ENCODE measurements at places on chromosomes 4 and X.

DNA sequence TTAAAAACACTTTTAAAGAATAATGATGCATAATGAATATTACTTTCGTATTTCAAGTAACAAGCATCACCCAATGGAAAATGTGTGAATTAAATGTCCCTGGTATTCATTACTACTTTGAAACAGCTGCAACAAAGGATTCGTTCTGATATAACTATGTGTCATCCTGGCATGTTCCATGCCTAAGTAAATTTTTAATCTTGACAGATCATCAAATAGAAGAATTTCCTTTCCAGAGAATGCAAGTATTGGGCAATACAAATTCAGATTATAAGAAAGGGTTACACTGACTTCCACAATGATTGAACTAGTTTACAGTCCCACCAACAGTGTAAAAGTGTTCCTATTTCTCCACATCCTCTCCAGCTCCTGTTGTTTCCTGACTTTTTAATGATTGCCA is 105.3 kb downstream of the SPCS3 start:
- no peak for DNase-seq

DNA sequence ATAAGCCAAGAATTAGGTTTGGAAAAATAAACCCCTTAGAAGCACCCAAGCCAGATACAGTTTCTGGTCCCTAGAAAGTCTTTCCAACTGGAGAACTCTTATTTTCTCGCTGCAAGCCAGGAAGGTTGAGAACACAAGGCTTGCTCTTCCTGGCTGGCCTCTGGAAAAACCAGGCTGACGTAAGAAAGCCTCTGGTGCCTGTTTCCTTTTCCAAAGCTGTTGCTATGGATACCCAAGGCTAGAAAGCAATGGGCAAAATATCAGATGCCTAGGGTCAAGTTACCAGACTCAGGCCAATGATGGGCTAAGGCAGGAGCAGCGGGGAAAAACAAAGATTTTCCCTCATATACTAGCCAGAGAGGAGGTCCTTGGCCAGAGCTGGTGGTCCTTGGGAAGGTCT is 281.6 kb downstream of the KLHL13 start:
- DNase-seq = no peak

- no peak for DNase-seq
These were observed 1586.1 kb upstream of the AGA start for GRCh38 chr4:179028321-179028720.

DNA sequence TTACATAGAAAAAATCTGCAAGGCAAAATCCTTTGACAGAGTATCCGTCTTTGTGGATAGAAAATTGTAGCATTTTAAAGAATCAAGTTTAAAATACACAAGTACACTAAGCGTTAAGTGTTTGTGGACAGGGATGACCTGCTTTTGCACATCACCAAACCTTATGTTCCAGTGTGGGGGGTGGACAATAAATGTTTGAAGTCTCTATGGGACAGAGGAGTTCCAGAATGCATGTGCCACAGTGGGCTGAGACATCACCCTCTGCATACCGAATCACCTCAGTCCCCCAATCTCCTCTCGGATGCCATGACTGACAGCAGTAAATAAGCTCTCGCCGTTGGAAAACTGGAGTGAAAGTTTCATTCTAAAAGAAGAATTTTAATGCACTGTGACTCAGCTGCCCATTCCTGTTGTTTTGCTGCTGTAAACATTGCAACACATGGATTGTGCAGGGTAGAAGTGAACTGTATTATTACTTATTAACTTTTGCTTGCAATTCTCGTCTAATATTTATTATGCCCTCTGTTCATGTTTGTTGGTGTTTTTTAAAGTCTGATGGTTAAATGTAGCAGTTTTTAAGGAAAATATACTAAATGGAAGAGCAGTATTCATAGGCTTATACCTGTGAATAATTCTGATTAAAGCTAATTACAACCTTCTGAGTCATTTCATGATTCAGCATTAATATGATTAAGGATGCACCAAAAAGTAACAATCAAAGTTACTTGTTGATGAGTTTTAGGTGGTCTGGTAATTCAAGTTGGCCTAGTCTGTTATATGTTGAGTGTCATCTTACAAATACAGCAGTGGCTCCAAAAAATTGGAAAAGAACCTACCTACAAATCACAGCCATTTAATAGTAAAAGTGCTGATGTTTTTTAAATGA is 24.0 kb downstream of the CDKN2AIP start:
- DNase-seq = no peak

DNA sequence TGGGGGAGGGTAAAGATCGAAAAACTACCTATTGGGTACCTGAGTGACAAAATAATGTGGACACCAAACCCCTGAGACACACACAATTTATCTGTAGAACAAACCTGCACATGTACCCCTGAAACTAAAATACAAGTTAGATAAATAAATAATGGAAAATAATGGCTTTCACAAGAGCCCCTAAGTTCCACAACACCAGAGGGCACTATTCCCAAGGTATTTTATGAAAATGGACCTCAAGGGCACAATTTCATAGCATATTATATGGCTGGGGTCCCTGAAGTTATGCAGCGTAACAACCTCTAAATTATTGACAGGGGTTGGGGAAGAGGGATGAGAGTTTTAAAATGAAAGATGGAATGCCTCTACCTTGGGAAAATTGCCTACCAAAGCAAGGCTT is 81.3 kb upstream of the TMEM33 start:
- DNase-seq = no peak

GRCh38 chr4:77047037-77047436 is 28.8 kb downstream of the CCNI start:
- no peak for DNase-seq

DNA sequence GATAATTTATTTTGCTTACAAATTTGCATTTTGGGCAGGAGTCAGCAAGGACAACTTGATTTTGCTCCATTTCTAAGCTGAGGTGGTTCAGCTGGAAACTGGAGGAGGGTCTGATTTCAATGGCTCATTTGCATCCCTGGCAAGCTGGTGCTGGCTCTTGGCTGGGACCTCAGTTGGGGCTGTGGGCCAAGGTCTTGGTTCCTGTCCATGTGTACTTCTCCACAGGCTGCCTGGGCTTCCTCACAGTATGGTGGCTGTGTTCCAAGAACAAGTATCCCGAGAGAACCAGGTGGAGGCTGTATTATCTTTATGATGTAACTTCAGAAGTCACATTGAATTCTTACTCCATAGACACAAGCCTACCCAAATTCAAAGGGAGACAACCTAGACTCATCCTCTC is 77.0 kb upstream of the STX18 start:
- no peak for DNase-seq

DNA sequence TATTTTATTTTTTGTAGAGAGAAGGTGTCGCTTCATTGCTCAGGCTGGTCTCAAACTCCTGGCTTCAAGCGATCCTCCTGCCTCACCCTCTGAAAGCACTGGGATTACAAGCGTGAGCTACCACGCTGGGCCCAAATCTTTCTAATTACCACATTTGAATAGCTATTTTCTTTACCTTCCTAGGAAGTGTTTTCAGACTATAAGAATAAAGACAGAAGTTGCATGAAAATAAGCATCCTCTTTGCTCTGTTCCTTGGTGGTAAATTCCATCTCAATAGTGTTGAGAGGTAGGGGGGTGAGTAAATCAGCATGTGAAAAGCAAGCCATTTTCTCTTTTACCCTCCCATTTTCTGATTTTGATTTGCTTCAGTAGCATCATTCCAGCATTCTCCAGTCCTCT is 122.4 kb downstream of the LARP7 start:
- DNase-seq = no peak

GRCh38 chr4:177380730-177381287 is 61.4 kb downstream of the AGA start:
- DNase-seq = no peak

DNA sequence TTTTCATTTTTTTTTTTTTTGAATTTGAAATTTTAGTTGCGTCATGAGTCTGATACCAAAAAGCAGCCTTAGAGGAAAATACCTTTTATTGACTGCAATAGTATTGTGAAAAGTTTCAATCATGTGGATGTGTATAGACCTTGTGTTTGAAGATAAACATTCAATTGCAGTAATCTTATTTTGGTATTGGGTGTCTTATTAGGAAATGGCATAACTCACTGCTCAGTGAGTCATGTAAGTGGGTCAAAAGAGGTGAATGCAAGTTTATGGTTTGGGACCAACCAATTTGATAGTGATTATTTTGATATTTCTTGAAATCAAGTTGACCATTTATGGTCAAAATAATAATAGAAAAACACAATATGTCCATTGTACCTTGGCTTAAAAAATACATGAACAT is 627.8 kb upstream of the SLIT2 start:
- no peak for DNase-seq

DNA sequence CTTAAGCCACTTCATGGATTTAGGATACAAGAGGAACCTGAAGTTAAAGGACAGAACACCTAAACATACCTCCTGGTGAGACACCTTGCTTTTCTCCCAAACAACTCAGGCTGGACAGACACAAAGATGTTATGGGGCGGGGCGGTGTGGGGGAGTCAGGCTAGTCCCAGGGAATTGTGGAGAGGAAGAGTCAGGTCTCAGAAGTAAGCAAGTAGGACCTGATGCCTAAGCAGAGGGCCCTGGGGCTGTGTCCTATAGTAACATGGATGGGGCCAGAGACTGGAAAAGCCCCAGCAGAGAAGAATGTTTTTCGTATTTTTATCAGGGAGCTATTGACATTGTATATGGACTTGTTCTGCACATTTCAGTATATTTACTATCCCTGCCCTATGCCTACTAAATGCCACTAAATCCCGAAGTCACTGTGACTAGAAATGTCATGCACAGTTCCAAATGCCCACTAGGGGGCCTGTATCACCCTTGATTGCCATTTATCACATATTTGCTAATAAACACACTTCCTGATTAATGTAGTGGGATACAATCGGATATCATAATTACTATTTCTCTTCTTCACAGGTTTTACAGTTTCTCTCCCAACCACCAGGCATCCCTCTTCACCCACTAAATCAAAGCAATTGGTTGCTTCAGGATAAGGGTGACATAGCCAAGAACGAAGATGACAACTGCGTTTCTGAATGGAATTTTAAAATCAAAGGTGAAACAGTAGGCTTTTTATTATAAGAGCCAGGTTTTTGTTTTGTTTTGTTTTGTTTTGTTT is 23.8 kb upstream of the ARHGAP10 start:
- peak; percentile 28 for DNase-seq

DNA sequence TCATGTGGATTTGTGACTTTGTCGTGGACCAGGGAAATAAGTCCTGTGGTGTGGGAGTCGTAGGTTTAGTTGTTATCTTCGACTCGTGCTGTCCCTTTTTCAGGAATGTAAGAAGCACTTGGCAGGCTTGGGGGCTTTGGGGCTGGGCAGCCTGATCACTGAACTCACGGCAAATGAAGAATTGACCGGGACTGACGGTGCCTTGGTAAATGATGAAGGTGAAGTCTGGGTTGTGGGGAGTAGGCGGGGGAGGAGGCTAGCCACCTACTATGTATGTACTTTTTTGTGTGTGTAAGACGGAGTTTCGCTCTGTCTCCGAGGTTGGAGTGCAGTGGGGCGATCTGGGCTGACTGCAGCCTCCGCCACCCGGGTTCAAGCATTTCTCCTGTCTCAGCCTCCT is 1.2 kb downstream of the TAF1 start:
- no peak for DNase-seq

GRCh38 chr4:165953181-165953580 is 80.1 kb downstream of the TLL1 start:
- no peak for DNase-seq

DNA sequence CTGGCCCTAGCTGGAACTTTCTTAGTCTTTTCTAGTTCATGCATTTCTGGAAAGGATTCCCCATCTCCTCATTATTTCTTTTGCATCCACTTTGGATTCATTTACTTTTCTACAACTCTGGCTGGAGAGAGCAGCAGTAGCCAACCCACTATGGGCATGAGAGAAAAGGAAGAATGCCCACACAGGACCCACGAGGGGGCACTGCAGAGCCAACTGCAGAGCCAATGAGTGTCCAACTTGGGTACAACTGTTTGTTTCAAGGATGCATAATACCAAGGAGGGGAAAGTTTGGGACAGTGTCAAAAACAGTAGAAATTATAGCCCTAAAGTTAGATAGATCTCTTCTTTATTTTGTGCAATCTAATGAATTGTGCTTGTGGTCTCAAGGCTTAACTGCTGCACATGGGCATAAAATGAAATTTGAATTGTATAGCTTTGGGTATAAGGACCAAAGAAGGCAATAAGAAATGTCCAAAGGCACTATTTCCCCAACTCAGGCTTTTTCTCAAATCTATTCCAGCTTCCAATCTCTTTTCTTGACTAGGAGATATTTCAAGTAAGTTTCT is 230.6 kb downstream of the NSUN7 start:
- DNase-seq = no peak

- no peak for DNase-seq
These were observed 67.4 kb downstream of the TNIP2 start for GRCh38 chr4:2688697-2689096.

- DNase-seq = no peak
These were observed 239.0 kb downstream of the SLITRK2 start for GRCh38 chrX:146056511-146057081.

- DNase-seq = peak; percentile 12
These were observed 32.9 kb downstream of the HTT-AS start for GRCh38 chr4:3041192-3042142.

- DNase-seq = no peak
These were observed 26.7 kb upstream of the CXCL3 start for GRCh38 chr4:74065115-74065642.

- no peak for DNase-seq
These were observed 228.6 kb upstream of the CTSO start for GRCh38 chr4:156182269-156182668.

GRCh38 chr4:7434766-7435150 is at the start of gene PSAPL1:
TSS of gene PSAPL1 (minus strand) at chr4:7434930. CDS start at chr4:7434879, 51 bp downstream.
- no peak for DNase-seq

GRCh38 chrX:40834225-40834624 is 98.9 kb upstream of the MED14 start:
- no peak for DNase-seq

GRCh38 chr4:54945838-54946237 is 179.6 kb downstream of the KDR start:
- DNase-seq = no peak

DNA sequence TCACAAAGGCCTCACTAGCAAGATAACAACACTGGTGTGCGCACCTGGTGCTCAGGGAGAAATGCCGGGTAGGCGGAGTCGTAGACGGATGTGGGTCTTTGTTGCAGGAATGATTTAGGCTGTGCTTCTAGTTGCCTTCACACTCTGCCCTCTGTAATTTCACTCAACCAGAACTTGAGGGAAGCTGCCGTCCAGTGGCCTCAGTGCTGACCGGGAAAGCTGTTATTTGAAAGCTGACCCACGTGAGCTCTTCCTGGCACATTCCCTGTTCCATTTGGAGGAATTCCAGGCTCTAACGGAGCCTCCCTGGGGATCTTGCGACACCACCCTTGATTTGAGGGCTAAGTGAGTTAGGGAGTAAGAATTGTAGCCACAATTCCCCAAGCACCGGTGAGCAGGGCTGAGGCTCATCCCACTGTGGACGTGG is 15.9 kb downstream of the SH3TC1 start:
- no peak for DNase-seq

GRCh38 chr4:113998079-113998478 is 18.6 kb upstream of the ARSJ start:
- no peak for DNase-seq

Data from effector CD4-positive, alpha-beta T cell (primary cell).